CD8-positive, alpha-beta T cell (primary cell): ENCODE measurements at places on chromosomes 4 and X. TPM values are rescaled to one million over a fixed set of nuclear protein-coding genes. Genes with fewer than 3 reads are reported as not detected.
A peak's percentile ranks its signal among the peaks of the same experiment; 100 is the strongest.

DNA sequence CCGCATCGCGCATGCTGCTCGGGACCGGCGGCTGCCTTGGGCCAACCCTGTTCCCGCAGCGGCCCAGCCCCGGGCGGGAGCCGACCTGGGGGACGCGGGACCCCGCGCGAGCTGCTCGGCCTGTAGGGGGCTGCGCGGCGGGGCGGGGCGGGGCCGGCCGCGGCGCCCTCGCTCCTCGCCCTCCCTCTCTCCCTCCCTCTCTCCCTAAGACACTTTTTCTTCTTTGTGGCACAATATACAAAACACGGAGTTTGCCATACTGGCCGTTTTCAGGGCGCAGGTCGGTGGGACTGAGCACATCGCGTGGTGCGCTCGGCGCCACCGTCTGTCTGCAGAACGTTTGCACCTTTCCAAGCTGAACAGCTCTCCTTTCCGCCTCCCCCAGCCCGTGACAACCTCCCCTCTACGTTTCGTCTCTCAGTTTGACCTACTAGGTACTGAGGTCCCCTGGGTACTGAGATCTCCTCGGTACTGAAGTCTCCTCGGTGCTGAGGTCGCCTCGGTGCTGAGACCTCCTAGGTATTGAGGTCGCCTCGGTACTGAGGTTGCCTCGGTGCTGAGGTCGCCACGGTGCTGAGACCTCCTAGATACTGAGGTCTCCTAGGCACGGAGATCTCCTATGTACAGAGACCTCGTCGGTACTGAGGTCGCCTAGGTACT is 261.1 kb upstream of the PLCXD1 start:
- DNase-seq = peak; percentile 48

- no peak for DNase-seq
These were observed 3.6 kb downstream of the IRF2 start for GRCh38 chr4:184470785-184471110.

DNA sequence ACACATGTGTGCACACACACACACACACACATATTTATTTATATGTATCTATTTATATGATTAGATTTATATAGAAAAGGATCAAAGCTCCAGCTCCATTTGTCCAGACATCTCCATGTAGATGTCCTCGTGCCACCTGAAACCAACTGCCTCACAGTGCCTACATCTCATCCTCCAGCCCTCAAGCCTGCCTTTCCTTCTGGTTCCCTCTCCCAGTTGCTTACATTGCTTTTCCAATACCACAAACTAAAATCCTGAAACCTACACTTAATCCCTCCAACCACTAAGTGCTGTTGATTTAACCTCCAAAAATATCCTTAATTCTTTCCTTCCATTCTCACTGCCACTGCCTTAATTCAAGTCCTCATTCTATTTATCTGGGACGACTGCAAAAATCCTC is 51.4 kb downstream of the STBD1 start:
- DNase-seq = no peak

- no peak for DNase-seq
These were observed 139.3 kb upstream of the MXRA5 start for GRCh38 chrX:3485727-3486126.

Gene CXCL1
- total RNA-seq = not detected

Gene CCKAR
- total RNA-seq = not detected
